ENCODE measurements at places on chromosomes 6 and 20.

GRCh38 chr6:111552241-111552744 is 53.4 kb downstream of the TRAF3IP2 start:
- DNase-seq, result no peak

GRCh38 chr6:98640366-98640765 is 194.0 kb upstream of the POU3F2 start:
- no peak for DNase-seq

GRCh38 chr6:170010665-170011203 is 259.3 kb downstream of the ERMARD start:
- DNase-seq, result no peak

- DNase-seq, result no peak
Measured at GRCh38 chr6:44642870-44643522, 255.5 kb downstream of the CDC5L start.

GRCh38 chr6:153412519-153412918 is 281.4 kb upstream of the RGS17 start:
- DNase-seq, result no peak

DNA sequence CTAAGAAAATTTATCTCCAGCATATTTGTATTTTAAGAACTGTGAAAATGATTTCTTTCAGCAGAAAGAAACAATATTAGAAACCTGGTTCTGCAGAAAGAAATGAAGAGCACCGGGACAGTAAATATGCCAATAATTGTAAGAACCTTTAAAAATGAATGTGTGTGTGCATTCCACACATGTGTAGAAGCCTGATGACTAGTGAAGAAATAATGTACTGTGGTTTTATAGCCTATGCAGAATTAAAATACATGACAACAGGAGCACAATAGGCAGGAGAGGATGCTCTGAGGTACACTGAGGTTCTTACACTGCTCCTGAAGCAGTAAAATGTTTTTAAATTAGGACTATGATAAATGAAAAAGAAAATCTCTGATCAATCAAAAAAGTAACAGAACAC is 48.9 kb downstream of the SNX14 start:
- no peak for DNase-seq

DNA sequence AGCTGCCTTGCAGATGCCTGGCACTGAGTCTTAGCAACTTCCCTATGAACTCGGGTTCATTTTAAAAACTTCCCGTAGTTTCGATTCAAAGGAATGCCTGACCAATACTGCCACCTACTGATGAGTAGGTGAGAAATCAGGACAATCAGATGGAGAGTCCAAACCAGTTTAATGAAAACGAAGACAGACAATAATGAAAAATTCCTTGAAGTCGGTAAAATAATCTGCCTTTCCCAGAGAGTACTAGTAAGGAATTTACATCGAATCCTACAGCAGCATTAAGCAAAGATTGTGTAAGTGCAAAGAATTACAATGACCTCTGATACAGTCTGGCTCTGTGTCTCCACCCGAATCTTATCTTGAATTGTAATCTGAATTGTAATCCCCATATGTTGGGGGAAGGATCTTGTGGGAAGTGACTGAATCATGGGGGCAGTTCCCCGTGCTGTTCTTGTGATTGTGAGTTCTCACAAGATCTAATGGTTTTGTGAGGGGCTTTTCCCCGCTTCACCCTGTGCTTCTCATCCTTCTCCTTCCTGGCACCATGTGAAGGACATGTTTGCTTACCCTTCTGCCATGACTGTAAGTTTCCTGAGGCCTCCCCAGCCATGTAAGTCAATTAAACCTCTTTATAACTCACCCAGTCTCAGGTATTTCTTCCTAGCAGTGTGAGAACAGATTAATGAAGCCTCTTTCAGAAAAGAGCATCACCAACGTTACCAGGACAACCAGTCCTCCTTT is 134.4 kb downstream of the ARHGAP18 start:
- no peak for DNase-seq

GRCh38 chr6:4545893-4546292 is 230.3 kb upstream of the CDYL start:
- DNase-seq, result no peak

DNA sequence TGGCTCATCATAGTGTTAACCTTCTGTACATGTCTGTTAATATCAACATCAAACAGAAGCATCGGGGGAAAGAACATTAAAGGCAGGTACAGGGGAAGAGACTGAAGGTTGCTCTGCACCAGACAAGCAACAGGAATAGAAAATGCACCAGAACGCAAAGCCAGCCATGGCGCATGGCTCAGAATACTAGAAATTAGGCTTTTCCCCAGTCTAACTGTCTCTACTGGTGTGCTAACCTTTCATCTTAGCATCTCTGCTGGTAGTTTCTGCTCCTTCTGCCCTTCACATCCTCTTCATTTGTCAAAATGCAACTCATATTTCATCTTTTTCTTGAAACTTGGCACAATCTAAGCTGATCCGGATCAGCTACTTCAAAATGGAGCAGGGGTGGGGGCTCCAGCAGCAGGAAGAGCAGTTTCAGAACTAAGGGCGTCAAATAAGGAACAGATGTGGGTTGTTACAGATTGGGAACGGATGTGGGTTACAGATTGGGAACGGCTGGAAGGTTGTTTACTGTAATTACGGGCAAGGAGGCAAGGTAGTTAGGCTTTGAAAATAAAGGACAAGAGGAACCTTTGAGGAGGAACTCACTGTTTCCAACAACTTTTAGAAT is 13.1 kb upstream of the RNASET2 start:
- no peak for DNase-seq

DNA sequence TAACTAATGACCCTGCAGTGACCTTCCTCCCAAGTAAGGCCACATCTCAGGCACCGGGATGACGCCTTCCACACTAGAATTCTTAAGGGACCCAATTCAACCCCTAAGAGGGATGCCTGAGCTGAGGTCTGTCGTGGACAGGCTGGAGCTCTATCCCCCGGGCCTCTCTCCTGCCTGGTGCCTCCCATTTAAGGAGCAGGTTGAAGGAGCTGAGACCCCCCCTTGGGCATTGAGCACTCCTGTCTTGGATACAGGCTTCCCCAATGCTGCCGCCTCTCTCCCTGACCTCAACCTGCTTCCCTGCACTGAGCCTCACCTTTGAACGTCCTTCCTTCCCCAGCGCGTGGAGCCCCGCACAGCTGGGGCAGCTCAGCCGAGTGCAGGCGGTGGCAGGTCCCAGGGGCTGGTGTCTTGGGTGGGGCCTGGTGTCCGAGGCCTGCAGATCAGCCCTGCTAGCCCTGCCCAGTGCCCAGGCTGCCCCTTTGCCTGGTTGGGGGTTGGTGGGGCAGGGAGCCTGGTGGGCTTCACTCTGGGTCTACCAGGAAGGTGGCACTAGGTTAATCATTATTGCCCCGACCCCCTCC is 19.9 kb upstream of the BHLHE23 start:
- DNase-seq, result no peak

GRCh38 chr6:1396952-1397868 is 7.8 kb downstream of the FOXF2 start:
- peak; percentile 32 for DNase-seq

DNA sequence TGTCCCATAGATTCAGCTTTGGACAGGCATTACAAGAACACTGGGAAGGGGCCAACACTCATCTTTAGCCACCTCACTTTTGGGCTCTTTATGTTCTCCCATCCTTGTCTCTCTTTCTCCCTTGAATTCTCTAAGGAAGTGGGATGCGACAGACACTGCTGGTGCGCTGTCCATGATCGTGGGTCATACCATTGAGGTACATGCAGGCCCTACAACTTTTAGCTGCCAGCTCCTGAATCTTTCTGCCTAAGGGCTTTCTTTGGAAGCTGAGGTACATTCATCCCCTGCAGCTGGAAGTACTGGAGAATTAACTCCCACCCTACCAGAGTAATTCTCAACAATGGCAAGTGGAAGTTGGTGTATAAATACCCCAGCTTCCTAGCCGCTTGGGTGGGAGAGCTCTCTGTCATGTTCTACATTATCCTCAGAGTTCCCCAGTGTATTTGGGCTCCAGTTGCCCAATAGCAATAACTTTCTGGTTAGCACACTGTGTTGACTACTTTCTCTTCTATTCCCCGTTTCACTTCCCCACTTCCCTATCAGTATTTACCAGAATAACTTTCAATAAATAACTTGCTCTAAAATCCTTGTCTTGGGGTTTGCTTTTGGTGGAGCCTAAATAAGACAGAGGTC is 309.4 kb upstream of the RNF24 start:
- no peak for DNase-seq

DNA sequence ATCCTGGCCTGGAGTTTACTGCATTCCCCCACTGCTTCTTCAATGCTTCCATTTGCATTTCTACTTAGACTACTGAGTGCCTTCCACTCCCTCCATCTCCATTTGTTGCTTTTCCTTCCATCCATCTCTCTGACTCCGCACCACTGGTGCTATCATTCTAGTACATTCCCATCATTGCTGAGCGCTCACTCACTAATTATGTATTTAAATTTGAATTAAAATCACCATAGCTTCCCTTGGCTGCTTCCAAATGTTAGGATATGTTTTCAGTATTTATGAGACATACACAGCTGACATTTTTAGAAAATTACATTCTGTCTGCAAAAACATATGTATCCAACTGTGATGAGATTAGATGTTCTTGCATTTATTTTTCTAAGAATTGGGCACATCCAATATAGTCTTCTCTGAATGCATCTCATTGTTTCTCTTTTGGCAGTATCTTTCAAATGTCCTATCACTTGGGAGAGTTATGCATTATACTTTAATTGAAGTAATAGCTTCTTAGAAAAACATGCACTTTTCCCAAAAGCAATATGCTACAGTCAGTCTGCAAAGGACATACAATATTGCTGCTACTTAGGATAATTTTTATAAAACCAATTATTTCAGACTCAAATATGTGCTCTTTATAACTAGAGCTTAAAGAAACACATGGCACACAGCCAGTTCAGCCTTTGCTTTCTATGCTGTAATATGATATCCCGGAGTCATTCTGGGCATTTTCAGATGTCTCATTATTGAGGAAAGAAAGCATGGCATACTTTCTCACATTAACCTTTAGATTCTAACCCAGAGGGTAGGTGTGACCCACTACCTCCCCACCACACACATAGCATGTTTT is 12.1 kb upstream of the COL21A1 start:
- no peak for DNase-seq

DNA sequence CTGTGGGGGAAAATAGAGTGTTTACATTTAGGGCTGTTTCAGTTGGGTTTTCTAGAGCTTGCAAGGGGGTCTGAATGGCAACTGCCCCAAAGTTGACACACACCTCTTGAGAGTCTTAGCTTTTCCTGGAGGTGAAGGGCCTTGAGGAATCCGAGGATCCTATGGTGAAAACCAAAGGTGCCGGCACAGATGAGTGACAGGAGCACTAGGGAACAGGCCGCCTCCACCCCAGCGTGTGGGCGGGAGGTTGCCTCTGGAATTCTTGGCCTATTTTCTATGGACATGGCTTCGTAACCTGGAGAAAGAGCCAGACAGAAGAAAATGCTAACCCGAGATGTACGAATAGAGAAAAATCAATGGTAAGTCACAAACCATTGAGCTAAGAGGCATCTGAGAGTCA is 283.2 kb upstream of the FOXQ1 start:
- DNase-seq, result no peak

- no peak for DNase-seq
Measured at GRCh38 chr6:44722736-44723135, 335.2 kb downstream of the CDC5L start.

DNA sequence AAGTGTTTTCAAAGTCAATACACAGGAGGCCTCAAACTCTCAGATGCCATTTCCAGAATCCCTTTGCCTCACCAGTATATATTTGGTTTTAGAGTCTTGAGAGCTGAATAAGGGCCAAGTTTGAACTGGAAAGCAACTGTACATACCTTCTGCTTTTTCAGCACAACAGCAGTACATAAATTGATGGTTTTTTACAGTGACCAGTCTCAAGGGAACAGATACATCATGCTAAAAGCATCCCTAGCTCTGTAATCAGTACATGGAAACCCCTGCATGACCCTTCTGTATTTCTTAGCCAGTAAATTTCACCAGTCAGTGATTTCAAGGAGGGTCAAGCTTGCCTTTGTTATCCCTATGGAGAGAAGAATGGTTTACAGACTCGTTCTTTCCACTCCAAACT is 40.6 kb upstream of the ECHDC1 start:
- no peak for DNase-seq

- no peak for DNase-seq
Measured at GRCh38 chr20:4813076-4813862, 91.6 kb downstream of the PRND start.

DNA sequence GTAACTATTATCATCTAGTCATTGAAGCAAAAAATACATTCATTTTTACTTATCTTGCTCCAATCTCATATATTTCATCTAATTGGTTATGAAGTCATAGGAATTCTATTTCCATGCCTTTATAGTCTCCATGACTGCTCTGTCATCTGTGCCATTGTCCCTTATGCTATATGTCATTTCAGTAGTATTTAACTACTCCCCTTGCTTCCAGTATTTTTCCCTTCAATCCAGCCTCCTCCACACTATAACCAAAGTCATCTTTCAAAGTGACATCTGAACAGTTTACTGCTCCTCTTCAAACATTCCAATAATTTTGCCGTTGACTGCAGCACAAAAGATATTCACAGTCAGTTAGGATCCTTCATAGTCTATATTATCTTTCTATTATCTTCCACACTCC is 216.6 kb upstream of the HS3ST5 start:
- DNase-seq, result no peak

- no peak for DNase-seq
Measured at GRCh38 chr20:31816221-31816620, 2.9 kb upstream of the MYLK2 start.

DNA sequence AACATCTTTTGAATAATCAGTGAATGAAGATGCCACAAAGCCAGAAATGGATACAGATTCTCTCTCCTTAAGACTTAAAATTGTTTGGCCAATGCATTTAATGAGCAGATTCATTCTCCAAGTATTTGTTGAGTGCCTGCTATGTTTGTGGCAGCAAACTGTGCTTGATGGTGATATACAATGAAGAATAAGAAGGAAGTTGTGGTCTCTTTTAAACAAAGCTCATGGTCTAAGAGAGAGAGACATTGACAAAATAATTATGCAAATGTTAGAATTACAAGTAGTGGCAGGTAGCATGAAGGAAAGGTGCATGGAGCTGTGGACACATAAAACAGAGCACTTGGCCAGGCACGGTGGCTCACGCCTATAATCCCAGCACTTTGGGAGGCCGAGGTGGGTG is 28.3 kb downstream of the NFATC2 start:
- DNase-seq, result no peak

GRCh38 chr6:135479601-135480000 is 17.9 kb downstream of the AHI1 start:
- DNase-seq, result no peak

- no peak for DNase-seq
Measured at GRCh38 chr6:167148021-167148420, 9.8 kb downstream of the GPR31 start.

DNA sequence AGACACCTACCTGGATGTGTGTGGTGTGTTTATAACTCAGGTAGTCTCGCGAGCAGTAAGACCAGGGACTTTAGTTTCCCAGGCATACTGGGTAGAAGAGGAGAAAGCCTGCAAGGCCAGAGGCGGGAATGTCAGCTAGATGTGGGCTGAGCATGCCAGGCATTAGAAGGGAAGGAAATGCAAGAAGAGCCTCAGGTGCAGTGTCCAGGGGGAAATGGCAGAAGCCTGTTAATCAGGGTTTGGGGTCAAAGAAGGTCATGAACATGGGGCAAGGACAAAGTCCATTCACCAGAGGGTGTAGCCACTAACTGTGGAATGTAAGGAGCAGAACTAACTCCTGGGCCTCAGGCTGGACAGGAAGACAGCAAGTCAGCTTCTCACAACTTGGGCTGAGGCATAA is 305.0 kb downstream of the SMOC2 start:
- DNase-seq, result no peak

Data from stimulated activated CD4-positive, alpha-beta T cell treated with anti-CD3 and anti-CD28 coated beads, Interleukin-1b, Interleukin-23, amount 100 ng/mL, for 1 hour (primary cell).